Urothelium cell line (cell line): ENCODE measurements at places on chromosomes 1 and 21.

DNA sequence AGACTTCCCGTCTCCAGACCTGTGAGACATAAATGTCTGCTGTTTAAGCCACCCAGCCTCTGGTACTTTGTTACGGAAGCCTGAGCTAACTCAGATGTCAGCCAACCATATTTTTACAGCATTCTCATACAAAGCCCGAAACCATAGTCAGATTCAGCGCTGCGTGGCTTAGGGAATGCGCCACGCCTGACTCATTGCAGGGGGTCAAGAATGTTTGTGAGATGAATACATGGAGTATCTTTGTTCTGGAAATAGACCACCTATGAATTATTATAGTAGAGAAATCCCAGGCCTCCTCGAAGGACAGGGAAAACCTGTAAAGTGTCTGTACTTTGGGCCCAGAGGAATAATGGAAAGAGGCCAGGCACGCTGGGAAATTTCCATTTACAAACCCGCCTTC is 434.8 kb downstream of the CAMTA1 start:
- DNase-seq: no peak

GRCh38 chr1:161235957-161236775 is 1.8 kb downstream of the NR1I3 start:
- no peak for DNase-seq

GRCh38 chr1:12435639-12436344 is 182.2 kb downstream of the DHRS3 start:
- no peak for DNase-seq

DNA sequence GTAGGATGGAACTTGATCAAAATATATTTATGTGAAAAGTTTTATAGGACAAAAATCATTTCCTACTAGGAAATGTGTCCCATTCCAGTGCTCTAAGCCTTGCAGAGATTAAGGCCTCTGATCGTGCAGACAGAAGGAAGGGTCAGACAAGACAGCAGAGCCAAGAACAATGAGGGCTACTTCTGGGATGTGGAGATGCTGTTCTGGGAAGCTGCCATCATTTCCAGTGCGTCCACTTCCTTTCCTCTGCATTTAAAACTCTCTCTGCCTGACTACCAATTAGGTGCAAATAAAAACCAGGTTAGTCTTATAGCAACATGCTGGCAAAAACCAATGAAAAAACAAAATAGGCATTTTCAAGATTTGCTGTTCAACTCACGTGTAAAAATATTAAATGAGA is 36.1 kb downstream of the BEND5 start:
- DNase-seq: no peak
